LHCN-M2 (cell line): ENCODE measurements at places on chromosomes 2 and 18. TPM values are rescaled to one million over a fixed set of nuclear protein-coding genes. Genes with fewer than 3 reads are reported as not detected.

DNA sequence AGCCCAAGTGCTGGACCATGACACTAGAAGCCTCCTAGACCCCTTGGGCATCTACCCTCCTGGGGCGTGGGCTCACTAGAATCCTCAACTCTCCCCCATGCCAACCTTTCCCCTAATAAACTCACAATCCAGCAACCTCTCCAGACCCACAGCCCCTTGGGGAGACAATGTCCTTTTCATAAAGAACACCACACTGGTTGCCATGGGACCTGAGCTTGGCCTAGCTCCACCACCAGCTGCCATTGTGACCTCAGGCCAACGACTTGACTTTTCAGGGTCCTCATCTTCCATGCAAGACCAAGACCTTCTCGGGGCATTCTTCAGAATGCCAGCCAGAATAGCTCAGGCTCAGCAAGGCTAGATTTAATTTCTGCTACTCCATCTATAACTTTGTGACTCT is 128.1 kb upstream of the NPAS2 start:
- DNase-seq, result no peak

GRCh38 chr18:46337271-46337670 is 233.1 kb downstream of the HAUS1 start:
- DNase-seq, result no peak

Gene SGPP2
- total RNA-seq, result not detected in 2 replicates

Gene TSN
- total RNA-seq, result 62.7 and 66.0 TPM in 2 replicates

DNA sequence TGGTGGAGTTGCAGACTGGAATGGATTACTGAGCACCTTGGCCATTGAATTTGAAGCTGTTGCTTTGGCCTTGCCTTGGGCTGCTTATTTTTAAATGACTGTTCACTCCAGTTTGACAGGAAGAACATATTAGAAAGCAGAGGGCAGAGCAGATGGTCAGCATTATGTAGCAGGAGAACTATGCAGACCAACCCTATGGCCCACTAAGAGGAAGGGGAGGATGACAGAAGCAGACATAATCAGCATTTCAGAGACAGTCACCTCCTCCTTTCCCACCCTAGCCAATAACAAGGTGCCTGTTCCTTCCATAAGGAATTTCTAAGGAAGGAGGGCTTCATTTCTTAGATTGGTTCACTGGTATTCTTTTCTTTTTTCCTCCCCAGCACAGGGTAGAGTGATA is 2.4 kb downstream of the CHRNA1 start:
- DNase-seq, result peak; percentile 78

- DNase-seq, result no peak
Measured at GRCh38 chr2:133760376-133760775, 192.1 kb upstream of the NCKAP5 start.

Gene DIPK1C
- not detected in 2 replicates for total RNA-seq

Gene CDH7
- not detected in 2 replicates for total RNA-seq

GRCh38 chr18:46728219-46728930 is 28.5 kb downstream of the ST8SIA5 start:
- no peak for DNase-seq

Gene HOXD13
- total RNA-seq, result not detected in 2 replicates

DNA sequence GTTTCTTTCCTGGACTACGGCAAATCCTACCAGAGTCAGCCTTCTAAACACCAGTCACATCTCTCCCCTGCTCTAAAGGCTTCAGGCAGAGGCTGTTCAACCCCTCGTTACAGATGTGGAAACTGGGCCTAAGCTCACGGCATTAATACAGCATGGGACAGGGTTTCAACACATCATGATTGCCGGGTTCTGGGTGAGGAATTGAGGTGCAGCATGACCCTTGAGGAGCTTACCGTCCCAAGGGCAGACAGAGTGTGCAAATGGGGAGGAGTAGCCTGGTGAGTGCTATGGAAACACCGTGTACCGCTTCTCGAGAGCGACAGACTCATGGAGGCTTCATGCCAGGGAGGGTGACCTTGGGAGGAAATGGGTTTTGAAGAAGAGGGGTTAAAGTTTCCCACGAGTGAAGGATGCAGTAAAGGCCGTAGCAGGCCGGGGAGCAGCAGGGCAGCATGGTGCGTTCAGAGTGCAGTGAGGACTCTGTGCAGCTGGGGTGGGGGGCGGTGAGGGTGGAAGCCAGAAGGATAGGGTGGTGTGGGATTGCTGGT is 51.1 kb downstream of the TGOLN2 start:
- no peak for DNase-seq

Gene DLGAP1
- 0.06 and 0.46 TPM in 2 replicates for total RNA-seq

Gene DSG1
- not detected in 2 replicates for total RNA-seq

Gene DSEL
- 157 and 164 TPM in 2 replicates for total RNA-seq

DNA sequence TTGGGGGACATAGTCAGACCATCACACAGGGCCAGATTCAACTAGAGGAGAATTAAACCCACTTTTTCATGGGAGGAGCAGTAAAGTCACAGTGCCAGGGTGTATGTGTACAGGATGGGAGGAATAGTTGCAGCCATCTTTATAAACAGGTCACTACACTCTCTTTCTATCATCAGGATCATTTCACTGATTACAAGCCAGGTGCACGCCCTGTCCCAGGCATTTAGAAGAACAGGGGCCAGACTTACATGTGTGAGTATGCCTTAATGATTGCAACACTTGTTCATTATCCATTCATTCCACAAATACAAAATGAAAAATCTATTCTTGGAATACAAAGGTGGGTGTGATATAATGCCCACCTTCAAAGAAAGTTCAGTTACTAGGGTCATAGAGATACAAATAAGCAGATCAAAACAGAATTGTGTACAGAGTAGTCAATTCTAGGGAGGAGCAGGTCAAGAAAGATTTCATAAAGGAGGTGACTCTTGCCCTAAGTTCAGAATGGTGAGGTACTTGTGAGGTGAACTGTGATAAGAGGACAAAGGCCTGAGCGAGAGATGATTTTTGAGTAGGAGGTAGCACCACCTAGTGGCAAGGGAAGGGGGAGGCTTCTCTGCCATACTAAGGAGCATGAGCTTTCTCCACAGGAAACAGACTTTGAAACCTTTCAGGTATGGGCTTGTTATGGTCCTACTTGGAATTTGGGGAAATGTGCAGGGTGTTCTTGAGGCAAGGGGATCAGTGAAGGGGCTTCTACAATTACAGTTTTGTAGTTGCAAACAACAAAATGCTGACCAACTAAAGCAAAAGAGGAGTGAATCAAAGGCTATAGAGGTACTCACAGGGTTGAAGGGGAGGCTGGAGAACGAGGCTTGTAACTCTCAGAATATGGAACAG is 156.3 kb downstream of the SUCLG1 start:
- peak; percentile 34 for DNase-seq
